Effector CD4-positive, alpha-beta T cell (primary cell): ENCODE measurements at places on chromosomes 4 and X.

DNA sequence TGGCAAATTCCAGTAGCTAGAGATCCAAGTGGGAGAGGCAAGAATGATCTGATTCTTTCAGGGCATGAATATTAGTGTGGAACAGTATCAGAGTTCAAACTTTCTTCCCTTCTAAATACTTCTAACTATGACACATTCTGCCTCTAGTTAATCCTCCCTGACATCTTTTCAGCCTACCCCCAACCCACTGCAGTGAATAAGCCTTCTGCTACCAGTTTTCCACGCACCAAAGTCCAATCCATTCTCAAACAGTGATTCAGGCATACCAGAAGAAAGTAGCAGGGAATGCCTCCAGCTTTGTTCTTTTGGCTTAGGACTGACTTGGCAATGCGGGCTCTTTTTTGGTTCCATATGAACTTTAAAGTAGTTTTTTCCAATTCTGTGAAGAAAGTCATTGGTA, 155.4 kb upstream of the FTHL17 start:
- DNase-seq, result no peak

DNA sequence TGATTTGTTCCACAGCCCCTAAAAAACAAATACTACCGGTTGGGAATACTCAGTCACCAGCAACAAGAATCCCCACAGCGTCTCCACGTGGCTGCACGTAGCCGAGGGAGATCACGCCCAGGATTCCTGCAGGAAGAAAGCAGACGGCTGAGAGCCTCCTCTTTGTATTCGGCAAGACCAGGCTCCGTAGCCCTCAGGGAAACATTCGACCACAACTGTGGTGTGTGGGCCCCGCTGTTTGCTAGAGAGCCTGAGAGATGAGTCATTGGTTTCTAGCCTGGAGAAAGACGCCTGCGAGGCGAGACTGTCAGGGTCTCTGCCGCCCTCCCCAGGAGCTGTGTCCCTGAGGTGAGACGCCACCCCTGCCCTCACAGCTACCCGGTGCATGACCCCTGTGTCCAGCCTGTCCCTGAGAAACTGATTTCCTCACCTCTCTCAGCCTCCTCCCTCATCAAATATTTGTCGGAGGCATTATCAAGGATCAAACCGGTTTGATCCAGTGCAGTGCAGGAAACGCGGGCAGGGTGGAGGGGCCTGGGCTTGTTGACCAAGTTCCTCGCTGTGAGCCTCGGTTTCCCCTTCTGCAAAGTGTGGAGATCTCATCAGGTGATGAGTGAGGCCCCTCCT, 4.7 kb upstream of the S100P start:
- peak; percentile 64 for DNase-seq

GRCh38 chr4:55546756-55547465, at the start of gene CLOCK:
TSS of gene CLOCK (minus strand) at chr4:55546909. CDS start at chr4:55482785, 64,124 bp downstream.
- DNase-seq, result peak; percentile 77

GRCh38 chrX:30153881-30154260, 61.5 kb upstream of the MAGEB2 start:
- DNase-seq, result no peak

- DNase-seq, result no peak
Measured at GRCh38 chrX:78555401-78555980, 103.6 kb downstream of the RTL3 start.

DNA sequence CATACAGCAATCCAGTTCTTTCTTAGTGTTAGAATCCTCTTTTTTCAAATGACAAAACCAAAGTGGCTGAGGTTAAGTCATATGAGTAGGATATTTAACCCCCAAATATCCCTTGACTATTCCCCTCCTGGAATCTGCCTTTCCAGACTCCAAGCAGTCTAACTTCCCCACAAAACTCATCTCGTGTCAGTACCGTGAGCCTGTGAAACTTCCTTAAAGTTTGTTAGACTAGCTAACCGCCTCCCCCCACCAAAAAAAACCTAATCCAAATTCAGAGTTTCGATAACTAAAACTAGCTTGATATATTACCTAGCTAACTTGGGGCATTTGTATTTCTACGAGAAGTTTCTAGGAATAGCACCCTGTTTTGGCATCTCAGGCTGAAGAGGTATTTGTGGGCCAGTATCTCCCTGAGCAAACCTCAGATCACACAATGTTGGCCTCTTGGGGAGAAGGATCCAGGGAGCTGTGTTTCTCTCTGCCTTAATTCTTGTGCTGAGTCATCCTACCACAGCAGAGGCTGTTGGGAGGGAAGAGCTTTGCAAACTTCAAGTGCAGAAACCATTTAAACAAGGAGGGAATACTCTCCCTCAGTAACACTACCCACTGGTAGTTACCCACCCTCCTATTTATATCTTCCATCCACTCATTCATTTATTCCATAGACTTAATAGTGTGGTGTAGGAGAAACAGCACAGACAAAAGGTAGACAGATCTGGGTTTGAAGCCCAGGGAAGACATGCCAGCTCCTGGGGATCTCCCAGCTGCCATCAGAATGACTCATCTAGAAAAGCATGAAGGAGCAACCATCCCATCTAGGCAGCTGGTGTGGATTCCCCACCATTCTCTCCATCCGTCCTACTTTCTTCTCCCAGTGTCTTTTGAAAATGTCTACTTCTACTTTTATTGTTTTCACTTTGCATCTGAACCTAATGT, 39.3 kb upstream of the TXK start:
- DNase-seq, result no peak

GRCh38 chrX:2483398-2484060, 17.2 kb downstream of the DHRSX start:
- DNase-seq, result no peak

GRCh38 chr4:183700407-183700806, 41.3 kb downstream of the TRAPPC11 start:
- DNase-seq, result no peak

GRCh38 chr4:35739308-35739707, 505.0 kb downstream of the ARAP2 start:
- DNase-seq, result no peak

- no peak for DNase-seq
Measured at GRCh38 chrX:152637649-152638442, at the start of gene GABRQ. TSS of gene GABRQ (plus strand) at chrX:152637895. CDS start at chrX:152638203, 308 bp downstream.

DNA sequence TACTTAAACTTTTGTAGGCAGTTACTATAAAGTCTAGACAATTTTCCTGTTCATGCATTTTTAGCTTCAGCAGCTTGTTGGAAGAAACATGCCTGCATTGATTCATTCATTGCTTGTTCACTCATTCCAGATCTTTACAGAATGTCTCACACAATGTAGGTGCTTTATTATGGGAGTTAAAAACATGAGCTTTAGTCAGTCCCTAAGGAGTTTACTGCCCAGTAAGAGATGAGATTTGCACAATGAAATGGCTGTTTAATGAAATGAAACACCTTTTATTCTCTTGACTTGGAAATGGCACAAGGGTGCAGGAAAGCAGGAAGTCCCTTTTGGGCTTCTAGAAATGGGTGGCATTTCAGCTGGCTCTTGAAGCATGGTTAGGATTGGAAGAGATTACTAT, 2.9 kb downstream of the NOCT start:
- no peak for DNase-seq

DNA sequence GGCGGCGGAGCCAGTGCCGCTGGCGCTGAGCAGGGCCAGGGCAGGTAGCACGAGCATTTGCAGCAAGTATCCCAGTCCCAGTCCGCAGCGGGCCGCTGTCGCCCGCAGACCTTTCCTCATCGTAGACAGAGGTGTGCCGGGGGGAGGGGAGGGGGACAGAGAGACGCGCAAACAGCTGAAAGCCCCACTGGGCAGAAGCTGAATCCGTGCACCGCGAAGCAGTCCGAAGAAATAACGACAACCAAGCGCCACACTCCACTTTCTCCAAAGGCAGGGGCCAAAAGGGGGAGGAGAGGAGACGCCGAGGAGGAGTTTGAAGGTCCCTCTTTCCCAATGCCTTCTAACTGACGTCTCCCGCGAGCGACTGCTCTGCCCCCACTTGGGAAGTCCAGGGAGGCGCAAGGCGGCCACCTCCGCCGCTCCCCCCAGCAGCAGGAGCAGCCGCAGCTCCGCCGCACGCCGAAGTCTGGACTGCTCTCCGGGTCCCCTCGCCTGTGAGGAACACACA, at the start of gene UNC5C:
UNC5C (minus strand) TSS at position 236 of the 508 bp plus-strand sequence.
- no peak for DNase-seq

DNA sequence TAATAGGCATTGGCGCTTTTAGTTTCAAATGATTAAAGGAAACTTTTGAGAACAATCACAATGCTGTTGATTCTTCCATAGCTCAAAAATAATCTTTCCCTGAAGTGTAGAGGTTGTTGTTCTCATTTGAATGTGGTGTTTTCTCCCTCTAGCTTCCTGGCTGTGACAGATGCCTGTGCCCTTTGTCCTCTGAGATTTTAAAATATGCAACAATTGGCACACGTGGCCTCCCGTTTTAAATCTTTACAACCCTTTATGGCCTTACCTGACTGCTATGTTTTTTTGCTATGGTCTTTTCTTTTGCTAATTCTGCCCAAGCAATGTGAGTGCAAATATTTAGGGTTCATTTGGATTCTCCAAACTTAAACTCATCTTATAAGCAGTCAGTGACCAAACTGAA, 22.9 kb upstream of the CASK start:
- DNase-seq, result no peak

DNA sequence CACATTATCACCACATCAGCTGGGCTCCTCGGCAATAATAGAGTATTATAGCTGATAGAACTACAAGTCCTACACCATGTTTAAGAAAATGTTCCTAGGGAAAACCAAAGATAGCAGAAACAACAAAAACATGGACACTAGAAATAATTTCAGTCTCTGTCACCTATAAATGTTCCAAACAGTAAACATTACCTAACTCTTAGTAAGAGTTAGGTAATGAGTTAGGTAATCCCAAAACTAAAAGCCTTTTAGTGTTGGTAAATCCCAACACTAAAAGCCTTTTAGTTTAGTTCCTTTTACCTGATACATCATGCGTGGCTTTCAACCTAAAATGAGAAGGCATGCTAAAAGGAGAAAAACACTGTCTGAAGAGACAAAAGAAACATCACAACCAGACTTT, 35.5 kb downstream of the MAGED2 start:
- DNase-seq, result no peak
